ENCODE measurements at places on chromosomes 7 and 10.
A peak's percentile ranks its signal among the peaks of the same experiment; 100 is the strongest.

DNA sequence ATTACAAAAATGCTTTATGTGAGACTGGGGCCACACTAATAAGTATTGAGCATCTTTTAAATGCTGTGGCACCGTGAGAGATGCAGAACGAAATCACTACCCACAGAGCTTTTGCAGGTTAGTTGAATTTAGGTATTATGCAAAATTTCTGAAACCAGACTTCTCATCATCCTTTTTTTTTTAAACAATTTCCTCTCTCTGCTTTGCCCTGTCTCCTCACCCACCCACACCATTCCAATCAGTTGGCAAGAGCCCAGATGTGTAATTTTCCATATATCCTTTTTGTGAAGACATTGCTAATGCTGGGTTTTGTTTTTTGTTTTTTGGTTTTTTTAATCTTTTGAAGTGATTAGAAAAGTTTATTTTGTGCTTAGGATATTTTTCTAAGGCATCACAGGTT is 1.1 kb downstream of the YAE1 start:
- no peak for DNase-seq

DNA sequence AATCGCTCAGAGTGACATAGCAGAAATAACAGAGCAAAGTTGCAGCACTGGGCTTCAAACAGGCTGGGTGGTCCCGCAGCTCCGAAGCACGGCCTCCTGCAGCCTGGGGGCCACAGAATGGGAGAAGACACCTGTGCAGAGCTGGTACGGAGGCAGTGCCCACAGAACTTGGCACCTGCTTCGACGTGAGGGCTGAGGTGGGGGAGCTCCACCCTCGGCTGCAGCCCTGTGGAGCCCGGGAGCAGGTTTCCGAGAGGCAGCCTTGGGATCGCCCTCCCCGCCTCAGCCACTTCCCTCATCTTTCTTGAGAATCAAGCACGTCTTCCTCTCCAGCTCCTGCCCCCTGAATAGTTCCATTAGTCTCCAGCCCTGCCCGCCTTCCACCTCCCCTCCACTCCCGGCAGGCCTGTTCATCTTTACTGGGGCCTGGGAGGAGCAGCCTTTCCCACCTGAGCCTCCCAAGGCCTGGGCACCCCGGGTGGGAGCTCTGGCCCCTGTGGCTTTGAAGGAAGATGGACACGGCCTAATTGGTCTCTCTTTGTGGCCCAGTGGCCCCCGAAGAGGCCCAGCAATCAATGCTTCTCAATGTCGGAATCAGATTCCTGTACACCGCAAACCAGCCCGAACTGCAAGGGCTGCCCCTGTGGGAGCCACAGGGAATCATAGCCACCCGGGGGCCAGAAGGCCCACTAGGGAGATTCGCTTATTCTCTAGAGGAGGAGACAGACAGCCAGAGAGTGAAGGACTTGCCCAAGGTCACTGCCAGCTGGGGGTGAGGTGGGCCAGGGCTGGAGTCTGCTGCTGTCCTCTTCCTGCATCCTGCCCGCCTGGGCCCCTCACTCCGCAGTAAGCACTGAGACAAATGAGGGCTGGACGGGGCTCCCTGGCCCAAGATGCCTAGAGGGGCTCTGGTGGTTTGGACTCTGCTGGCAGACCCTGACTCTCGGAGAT is 17.0 kb upstream of the PCBD1 start:
- DNase-seq = no peak

DNA sequence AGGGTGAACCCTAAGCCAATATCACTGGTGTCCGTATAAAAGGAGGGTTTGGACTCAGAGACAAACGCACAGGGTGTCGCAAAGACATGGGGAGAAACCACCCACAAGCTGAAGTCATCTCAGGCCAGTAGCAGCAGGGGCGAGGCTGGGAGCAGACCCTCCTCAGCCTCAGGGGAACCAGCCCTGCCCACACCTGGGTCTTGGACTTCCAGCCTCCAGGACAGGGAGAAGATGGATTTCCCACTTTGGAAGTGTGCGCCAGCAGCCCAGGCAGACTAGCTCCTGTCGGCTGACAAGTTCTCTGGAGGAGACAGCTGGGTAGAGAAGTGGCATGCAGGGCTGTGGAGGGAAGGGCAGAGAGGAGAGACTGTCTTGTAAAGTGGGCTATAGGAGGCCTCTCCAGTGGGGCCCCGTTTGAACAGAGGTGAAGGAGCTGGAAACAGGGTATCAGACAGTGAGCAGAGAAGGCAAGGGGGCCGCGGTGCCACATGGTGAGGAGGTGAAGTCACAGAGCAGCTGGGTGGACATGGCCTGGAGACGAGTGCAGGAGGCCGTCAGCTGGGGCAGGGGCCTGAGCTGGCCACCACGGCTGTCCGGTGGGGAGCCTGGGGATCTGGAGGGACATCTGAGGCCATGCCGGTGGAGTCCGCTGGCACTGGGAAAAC is 475.6 kb downstream of the PTPRN2 start:
- DNase-seq = no peak

GRCh38 chr10:80647173-80647833 is 109.6 kb downstream of the SH2D4B start:
- DNase-seq = no peak

DNA sequence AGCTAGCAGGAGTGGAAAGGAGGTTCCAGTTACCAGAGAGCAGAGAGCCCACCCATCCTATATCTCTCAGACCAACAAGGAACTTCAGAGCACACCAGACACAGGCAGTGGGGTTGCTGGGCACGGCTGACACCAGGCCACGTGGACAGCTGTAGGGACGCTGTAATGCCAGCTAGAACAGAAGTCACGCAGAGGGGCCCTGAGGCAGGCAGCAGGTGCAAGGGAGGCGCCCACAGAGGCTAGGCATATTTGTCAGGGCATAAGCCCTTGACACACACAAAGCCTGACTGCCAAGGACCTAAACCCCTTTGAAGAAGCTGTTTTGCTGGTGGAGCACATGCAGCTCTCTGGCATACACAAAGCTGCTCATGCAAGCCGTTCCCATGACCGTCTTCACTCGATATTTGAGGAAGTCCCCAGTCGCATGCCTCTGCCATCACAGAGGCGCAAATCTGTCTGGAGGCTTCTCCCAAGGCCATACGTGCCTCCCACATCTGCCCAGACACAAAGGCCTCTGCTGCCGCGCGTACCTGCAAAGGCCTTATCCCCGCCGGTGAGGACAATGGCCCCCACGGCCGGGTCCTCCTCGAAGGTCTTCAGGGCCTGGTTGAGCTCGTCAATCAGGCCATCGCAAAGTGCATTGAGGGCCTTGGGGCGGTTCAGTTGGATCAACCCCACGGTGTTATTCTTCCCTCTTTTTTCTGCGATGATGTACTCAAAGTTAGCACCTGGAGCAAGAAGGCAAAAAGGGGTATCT is 2.9 kb downstream of the ECHS1 start:
- DNase-seq = no peak

- DNase-seq = no peak
Measured at GRCh38 chr7:47045207-47046051, 536.5 kb downstream of the TNS3 start.

DNA sequence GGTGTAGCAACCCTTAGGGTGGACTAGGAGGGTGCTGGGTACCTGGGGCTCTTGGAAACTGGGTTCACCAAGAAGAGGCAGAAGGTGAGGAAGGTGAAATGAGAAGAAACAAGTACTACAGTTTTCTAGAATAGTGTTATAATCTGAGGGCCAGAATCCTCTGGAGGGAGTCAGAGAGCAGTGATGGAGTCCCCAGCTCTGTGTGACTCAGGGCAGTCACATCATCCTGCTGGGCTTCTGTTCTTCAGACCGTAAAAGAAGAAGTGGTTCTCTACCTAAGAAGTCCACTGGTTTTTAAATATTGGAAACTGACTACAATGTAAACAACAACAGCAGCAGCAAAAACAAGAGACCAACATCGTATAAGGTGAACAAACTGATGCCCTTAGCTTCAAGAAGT is 197.3 kb downstream of the PRPF18 start:
- DNase-seq = peak; percentile 17

DNA sequence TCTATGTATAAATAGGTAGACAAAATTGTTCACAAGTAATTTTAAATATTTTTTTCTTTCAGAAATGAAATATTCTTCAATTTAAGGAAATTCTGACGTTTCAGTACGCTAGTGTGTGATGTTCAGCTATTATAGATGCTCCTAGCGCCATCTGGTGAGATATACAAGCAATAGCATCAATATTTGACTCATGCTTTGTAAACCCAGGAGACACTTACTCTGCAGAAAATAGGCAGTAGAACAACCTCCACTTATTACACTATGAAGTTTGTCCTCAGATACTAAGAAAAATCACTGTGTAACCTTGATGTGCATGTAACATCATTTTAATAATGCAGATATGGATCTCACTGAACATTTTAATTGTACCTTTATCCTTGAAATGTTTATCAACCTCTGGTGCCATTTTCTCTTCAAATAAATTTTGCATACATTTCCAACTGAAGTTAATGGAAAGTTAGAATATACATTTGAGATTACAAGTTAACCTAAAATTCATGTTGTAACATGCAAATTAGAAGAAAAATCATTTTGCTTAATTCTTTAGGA is 151.5 kb upstream of the FAM3C start:
- no peak for DNase-seq

- DNase-seq = no peak
Measured at GRCh38 chr10:1061930-1062774, 6.0 kb downstream of the WDR37 start.

DNA sequence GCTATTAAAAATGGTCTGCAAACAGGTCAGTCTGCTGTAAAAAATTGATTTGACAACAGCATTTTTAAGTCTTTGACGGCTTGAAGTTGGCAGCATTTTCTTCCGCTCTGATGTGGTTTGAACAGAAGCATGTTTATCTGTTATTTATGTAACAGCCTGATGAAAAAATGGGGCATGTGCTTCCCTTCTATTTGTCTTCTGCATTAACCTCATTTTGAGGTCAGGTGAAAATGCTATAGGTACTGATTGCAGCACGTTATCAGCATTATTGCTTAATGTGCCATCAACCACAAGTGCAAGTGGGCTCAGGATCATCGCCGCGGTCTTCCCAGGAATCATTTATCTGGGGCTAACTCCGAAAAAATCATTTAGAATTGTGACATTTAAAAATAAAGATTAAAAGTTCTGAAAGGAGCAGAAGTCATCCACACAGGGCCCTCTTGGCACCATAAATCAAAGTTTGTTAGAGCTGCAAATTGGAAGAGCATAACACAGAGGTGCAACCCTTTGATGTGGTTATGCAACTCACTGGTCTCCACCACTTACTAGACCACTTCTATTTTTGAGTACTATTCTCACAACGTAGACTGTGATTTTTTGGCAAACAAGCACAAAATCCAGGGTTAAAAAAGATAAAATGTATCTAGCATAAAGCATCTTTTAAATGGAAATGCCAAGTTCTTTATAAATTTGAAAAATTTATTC is 307.7 kb downstream of the MDFIC start:
- DNase-seq = no peak

GRCh38 chr7:15977663-15978062 is 291.2 kb upstream of the MEOX2 start:
- DNase-seq = no peak

- no peak for DNase-seq
Measured at GRCh38 chr7:1986366-1987083, 246.2 kb downstream of the MAD1L1 start.

- DNase-seq = no peak
Measured at GRCh38 chr10:87643920-87644319, 15.8 kb upstream of the PAPSS2 start.

DNA sequence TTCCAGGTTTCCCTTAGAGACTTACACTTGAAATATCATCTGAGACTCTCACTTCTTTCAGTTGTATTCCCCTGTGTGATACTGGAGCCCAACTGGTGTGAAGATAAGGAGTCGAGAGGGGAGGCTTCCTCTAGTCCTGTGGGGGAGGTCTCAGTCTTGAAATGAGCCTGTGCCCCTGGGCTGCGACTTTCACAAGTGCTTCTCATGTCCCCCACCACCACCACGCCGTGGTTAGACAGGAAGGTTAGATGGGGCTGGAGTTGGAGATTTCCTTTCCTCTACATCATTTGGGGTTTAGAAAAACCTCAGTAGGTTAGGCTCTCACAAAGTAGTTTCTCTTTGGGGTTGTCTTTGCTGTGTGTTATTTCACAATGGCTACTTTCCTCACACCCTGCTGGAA is 25.6 kb upstream of the MKX start:
- DNase-seq = no peak

All from activated CD4-positive, alpha-beta T cell treated with anti-CD3 and anti-CD28 coated beads, Interleukin-2, amount 50 U/mL, for 4 hours (primary cell).